Aorta (tissue), 5 donors: ENCODE measurements at places on chromosomes 16 and 17. TPM values are rescaled to one million over a fixed set of nuclear protein-coding genes. Genes with fewer than 3 reads are reported as not detected.

DNA sequence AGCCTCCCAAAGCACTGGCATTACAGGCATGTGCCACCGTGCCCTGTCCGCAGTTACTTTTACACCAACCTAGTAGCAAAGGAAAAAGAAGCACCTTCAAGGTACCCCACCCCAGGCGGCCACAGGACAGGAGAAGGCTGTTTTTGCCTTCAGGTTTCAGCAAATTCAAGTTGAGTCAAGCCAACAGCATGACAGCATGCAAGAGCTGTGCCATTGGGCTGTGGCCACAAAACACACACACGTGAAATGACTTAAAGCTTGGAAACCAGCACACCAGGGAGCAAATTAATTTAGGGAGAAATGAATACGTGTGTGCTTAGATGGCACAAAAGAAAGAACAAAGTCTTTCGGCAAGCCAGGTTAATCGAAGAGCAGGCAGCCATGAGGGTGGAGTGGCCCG, 39.7 kb downstream of the ERCC4 start:
- no peak for DNase-seq
- H3K4me1 ChIP-seq = no peaks in the 10 kb centered on the region
- no peak overlapping the region for H3K27ac ChIP-seq
- H3K36me3 ChIP-seq = no peaks in the 10 kb centered on the region
- H3K4me3 ChIP-seq = no peak overlapping the region

Gene ESRP2
- 0.36 TPM for total RNA-seq

- no peaks in the 10 kb centered on the region for H3K4me1 ChIP-seq
- no peak overlapping the region for H3K4me3 ChIP-seq
- H3K27me3 ChIP-seq = no peaks in the 10 kb centered on the region
- no peaks in the 10 kb centered on the region for H3K36me3 ChIP-seq
These were observed 2.6 kb upstream of the TSPOAP1 start for GRCh38 chr17:58330997-58331814.

DNA sequence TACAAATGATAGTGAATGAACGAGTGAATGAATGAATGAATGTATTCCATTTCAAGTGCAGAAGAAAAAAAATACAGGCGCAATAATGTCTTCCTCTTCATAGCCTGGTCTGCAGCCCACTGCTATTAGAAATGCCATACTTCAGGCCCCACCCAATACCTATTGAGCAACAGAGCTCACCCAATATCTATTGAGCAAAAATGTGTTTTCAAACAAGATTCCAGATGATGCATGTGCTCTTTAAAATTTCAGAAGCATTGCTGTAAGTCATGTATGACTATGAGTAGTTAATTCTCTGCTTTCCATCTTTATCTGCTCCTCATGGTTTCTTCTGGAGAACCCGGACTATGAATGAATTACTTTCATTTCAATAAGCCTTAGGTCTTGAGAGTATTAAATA, 308.2 kb downstream of the XYLT1 start:
- H3K27ac ChIP-seq = no peak overlapping the region
- no peak overlapping the region for H3K4me3 ChIP-seq
- DNase-seq = no peak
- no peaks in the 10 kb centered on the region for H3K27me3 ChIP-seq
- no peaks in the 10 kb centered on the region for H3K36me3 ChIP-seq

DNA sequence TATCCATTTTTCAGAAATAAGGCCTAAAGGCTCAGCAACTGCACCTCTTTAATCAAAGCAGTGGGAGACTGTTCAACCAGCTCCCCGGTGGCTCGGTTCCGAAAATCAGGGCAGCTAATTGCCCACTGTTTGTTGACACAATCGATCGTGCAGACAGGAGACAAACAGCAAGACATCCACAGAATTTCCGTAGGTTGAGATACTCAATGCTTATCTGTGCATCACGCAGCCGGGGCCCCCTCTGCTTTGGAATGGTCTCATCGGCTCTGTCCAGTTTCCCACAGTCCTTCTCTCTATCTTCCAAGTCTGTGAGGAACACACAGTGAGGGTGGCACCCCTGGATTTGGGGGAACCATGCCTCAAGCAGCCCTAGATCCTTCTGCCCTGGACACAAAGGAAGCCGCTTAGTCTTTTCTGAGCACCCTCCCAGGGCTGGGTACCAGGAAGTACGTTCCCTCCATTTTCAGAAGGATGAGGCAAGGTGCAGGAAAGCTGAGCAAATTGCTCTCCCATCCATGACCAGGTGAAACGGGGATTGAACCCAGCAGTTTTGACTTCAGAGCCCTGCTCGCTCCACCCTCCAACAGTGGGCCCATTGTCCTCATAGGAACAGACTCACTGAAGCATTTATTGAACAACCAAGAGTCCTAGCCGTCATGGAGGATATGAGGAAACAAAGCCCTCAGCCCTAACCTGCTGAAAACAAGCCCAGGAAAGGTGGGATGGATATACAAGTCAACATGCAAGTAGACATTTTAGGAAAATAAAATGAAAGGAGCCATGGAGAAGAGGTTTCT, 70.7 kb downstream of the C16orf95 start:
- no peak for DNase-seq
- H3K4me3 ChIP-seq = no peak overlapping the region
- H3K27me3 ChIP-seq = no peaks in the 10 kb centered on the region
- H3K36me3 ChIP-seq = no peaks in the 10 kb centered on the region
- H3K27ac ChIP-seq = no peak overlapping the region
- no peaks in the 10 kb centered on the region for H3K4me1 ChIP-seq

Gene GRB7
- 0.42 TPM for total RNA-seq

GRCh38 chr17:55818451-55819375, 67.9 kb downstream of the PCTP start:
- no peak overlapping the region for H3K4me3 ChIP-seq
- H3K36me3 ChIP-seq = no peaks in the 10 kb centered on the region
- H3K27me3 ChIP-seq = no peaks in the 10 kb centered on the region
- H3K27ac ChIP-seq = no peak overlapping the region
- H3K4me1 ChIP-seq = no peaks in the 10 kb centered on the region

- no peaks in the 10 kb centered on the region for H3K27me3 ChIP-seq
- H3K27ac ChIP-seq = no peak overlapping the region
- DNase-seq = no peak
- no peak overlapping the region for H3K4me3 ChIP-seq
- no peaks in the 10 kb centered on the region for H3K36me3 ChIP-seq
These were observed 41.1 kb downstream of the MEOX1 start for GRCh38 chr17:43620581-43620980.

DNA sequence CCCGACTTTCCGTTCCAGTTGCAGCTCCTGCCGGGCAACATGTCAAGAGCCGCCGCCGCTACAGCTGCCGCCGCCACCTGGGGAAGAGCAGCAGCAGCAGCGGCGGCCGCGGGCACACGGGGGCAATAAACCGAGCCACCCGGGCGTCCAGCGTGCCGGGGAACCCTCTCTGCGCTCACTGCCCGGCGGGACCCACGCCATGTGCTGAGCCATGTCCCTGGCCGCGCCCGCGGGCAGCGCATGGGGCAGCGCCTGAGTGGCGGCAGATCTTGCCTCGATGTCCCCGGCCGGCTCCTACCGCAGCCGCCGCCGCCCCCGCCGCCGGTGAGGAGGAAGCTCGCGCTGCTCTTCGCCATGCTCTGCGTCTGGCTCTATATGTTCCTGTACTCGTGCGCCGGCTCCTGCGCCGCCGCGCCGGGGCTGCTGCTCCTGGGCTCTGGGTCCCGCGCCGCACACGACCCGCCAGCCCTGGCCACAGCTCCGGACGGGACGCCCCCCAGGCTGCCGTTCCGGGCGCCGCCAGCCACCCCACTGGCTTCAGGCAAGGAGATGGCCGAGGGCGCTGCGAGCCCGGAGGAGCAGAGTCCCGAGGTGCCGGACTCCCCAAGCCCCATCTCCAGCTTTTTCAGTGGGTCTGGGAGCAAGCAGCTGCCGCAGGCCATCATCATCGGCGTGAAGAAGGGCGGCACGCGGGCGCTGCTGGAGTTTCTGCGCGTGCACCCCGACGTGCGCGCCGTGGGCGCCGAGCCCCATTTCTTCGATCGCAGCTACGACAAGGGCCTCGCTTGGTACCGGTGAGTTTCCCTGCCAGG, 604 bp downstream of the HS3ST3B1 start:
- no peaks in the 10 kb centered on the region for H3K27me3 ChIP-seq
- no peaks in the 10 kb centered on the region for H3K36me3 ChIP-seq

DNA sequence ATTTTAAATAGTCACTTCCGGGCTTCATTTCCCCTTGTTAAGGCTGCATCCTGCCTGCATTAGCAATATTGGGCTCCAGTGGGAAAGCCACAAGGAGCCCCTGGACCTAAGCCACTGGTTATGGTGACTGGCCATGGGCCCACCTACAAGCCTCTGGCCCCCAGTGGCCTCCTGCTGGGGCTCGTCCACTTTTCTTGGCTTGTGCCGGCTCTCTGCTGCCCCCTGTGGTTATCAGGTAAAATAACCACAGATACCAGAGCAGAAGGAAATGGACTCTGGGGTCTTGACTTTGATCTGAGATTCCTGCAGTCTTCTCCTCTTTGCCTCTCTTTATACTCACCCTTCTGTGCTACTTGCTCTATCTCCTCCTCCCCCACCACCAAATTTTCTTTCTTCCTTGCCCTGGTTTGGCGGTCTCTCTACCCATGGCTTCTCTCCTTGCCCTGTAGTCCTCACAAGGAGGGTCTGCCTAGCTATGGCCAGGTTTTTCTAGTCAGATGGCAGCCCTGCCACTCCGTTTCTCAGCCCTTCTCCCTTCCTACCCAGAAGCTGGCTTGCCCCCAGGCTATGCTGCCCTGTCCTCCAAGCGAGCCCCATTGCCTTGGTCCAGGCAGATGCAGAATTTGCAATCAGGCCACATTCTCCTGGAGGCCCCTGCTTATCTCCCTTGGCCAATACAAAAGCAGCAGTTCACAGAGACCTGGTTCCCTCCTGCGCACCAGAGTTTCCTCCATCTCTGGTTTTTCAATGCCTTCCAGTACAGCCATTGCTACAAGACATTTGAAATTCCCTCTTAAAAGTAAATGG, 82.9 kb upstream of the RCVRN start:
- no peak overlapping the region for H3K4me3 ChIP-seq
- no peak overlapping the region for H3K27ac ChIP-seq
- H3K36me3 ChIP-seq = no peaks in the 10 kb centered on the region
- H3K4me1 ChIP-seq = no peaks in the 10 kb centered on the region
- no peak for DNase-seq

DNA sequence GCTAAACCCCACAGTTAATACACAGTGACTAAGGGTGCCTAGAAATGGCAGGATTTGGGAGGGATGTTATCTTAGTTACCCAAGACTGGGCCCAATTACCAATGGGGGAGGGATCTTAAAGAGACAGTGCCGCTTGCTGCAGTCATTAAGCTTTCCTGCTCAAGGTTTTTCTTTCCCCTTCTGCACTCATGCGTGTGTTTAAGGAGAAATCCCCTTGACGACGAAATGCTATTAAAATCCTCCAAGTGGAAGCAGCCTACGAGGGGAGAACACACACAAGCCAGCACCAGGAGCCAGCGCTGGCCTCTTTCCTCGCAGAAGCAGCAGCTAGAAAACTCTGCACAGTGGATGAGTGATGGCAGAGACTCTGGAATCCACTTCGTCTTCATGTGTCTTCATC, 22.0 kb downstream of the SALL1 start:
- H3K27me3 ChIP-seq = peaks cover 2% of the 10 kb centered on the region
- no peak overlapping the region for H3K27ac ChIP-seq
- no peak for DNase-seq
- no peaks in the 10 kb centered on the region for H3K36me3 ChIP-seq

Gene HS3ST6
- total RNA-seq = not detected

DNA sequence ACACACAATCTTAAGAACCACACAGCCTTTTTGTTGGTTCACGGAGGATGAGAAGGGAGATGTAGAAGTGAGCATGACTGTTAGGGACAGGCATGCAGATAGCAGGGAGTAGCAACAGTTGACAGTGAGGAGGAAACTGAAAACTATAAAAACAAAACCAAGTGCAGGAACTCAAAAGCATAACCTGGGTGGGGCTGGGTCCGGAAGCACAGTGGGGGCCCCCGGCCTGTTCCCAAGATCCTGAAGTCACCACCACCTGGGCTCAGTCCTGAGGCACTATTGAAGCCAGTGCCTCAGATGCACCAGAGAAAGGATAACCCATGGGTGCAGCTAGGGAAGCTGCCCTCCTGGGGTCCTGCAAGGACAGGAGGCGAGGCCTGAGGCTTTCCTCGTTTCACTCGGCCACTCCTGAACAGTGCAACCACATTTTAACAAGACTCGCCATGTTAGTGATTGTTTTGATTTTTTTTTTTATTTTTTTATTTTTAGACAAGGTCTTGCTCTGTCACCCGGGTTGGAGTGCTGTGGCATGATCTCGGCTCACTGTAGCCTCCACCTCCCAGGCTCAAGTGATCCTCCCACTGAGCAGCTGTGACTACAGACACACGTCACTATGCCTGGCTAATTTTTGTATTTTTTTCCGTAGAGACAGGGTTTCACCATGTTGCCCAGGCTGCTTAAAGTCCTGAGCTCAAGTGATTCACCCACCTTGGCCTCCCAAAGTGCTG, 27.7 kb upstream of the CBX4 start:
- no peak overlapping the region for H3K4me3 ChIP-seq
- no peaks in the 10 kb centered on the region for H3K4me1 ChIP-seq
- H3K36me3 ChIP-seq = no peaks in the 10 kb centered on the region
- peak; percentile 6 for DNase-seq

DNA sequence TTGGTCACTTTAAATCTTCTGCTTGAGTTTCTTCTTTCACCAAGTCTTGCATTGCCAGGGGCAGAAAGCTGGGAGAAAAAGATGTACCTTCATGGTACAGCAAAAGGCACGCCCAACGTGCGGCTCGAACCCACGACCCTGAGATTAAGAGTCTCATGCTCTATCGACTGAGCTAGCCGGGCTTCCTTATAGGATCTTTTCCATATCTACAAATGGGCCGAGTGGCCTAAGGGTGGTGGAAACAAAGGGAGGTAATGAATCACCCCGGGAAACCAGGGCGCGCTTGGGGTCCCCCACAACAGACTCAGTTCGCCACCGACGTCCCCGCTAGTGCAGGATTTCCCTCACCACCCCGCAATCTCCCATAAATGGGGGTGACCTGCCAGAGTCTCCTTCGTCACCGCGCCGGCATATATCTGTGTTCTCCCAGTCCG, 7.5 kb upstream of the OR1F1 start:
- no peaks in the 10 kb centered on the region for H3K36me3 ChIP-seq
- H3K4me1 ChIP-seq = no peaks in the 10 kb centered on the region
- no peak overlapping the region for H3K27ac ChIP-seq

Gene CSHL1
- not detected for total RNA-seq

DNA sequence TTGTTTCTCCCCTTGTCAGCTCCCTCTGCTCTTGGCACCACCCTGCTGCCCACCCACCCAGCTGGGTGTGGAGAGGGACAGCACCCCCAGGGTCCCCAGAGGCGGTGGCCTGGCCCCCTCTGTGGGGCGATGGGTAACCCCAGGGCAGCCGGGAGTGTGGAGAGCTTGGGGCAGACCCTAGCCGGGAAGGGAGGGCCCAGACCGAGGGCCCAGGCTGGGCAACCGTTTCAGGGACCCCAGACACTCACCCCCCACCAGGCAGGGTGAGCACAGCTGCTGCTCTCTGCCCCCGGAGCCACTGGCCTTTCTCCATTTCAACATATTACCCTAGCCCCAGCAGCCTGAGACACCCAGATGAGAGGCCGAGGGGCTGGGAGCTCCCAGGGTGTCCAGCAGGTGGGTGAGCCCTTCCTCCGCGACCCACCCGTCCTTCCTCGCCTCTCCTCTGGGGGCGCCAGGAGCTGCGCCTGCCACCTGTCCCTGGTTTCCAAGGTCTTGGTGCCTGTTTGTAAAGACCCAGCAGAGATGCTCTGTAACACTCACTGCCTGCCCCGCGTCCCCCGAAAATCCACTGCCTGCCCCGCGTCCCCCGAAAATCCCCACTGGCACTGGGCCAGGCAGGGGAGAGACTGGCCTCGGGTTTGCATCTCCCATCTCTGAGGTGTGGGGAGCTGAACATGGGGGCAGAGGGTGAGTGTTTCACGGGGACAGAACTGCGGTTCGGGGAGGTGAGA, 45.4 kb downstream of the BAHCC1 start:
- no peak overlapping the region for H3K4me3 ChIP-seq
- H3K36me3 ChIP-seq = no peaks in the 10 kb centered on the region
- no peak for DNase-seq
- no peak overlapping the region for H3K27ac ChIP-seq
- no peaks in the 10 kb centered on the region for H3K27me3 ChIP-seq
